ENCODE measurements at places on chromosomes 5 and 9.

DNA sequence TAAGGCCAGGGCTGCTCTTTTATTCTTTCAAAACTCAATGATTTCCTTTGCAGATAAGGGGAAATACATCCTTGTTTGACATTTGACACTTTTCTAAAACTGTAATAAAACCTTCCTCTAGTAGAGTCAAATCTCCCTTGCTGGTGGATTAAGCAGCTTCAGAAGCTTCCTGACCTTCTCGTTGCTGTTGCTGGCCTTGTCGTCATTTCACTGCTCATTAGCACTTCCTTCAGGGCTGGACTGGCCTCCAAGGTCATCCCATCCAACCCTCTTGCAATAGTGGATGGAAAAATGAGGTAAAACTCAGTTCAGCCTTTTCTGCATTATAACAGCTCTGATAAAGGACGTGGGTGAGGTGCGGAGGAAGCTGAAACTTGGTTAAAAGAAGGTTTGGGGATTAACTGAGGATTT, 1.1 kb upstream of the ADAMTSL1 start:
- no peak for DNase-seq

- no peak for DNase-seq
Measured at GRCh38 chr5:128408622-128409021, 129.4 kb downstream of the FBN2 start.

GRCh38 chr5:53276825-53277224, 167.3 kb upstream of the MOCS2 start:
- no peak for DNase-seq

- DNase-seq, result no peak
Measured at GRCh38 chr5:154945695-154946301, 4.9 kb downstream of the MRPL22 start.

DNA sequence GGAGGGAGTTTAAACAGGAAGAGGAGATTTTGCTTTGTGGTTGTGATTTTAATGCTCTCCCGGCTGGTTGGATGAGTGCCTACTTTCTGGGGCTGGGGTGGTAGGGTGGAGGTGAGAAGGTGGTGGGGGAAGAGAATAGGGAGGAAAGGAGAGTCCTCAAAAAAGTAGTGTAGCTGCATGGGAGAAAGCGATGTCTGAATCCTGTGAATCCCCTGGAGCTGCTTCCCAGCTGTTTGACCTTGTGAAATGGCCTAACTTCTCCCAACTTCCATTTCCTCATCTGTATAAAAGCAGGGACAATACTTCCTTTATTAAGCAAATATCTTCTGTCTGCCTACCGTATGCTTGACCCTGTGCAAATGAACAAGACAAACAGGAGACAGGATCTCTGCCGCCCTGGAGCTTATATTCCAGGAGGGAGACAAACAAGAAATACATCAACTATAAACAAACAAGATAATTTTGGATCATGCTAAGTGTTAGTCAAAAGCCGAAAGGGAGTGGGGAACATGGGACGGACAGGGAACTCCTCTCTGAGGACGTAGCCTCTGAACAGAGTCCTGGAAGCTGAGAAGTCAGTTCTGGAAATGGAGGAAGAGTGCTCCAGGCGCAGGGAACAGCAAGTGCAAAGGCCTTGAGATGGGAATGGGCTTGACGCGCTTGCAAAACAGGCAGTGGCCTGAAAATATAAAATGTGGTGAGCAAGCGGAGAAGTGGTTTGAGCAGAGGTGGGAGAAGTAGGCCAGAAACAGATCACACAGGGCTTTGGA, 103.5 kb downstream of the SPRY4 start:
- no peak for DNase-seq

- DNase-seq, result no peak
Measured at GRCh38 chr9:5580650-5581049, 48.3 kb upstream of the RIC1 start.

DNA sequence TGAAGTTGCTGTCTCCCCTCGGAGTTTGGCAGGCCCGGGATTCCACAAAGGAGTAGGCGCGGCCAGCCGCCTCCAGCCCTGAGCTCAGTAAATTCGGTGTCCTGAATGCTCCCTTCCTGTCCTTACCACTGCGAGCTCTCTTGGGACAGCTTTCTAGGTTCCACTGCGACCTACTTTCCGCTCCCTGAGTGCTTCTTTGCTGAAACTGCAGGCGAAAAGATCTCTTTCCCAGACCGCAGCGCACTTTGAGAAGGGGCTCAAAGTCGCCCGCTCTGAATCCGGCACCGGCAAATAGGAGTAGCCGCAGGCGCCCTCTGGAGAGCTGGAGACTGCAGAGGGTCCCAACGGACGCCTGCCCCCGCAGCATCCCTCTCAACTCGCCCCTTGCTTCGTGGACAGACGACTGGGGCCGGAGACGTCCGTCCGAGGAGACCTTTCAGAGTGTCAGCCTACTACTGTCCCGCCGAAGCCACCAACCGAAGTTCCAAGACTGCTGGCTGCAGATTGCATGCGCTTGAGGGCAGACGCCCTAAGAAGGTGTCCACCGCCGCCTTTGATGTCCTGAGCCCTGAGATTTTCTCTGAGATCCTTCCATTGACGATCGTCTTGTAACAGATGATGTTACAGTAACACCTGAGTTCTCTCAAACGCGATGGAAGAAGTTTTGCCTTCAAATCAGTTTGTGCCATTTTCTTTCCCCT, 96.0 kb downstream of the ANXA2R start:
- DNase-seq, result no peak

DNA sequence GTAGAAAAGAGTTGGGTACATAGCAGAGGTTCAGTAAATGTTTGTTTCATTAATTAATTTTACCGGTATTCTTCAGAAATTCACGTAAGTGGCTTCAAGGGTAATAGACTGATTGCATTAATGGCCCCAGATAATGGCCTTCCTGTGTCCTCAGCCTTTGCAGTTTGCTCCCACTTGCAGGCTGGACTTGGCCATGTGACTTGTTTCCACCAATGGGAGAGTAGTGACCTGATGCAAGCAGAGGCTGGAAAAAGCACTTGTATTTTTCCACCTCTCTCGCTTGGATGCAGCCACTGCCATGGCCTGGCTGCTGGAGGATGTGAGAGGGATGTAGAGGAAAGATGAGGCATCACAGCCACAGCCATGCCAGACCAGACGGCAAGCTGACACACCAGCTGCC, 480.9 kb downstream of the CDK5RAP2 start:
- DNase-seq, result no peak

DNA sequence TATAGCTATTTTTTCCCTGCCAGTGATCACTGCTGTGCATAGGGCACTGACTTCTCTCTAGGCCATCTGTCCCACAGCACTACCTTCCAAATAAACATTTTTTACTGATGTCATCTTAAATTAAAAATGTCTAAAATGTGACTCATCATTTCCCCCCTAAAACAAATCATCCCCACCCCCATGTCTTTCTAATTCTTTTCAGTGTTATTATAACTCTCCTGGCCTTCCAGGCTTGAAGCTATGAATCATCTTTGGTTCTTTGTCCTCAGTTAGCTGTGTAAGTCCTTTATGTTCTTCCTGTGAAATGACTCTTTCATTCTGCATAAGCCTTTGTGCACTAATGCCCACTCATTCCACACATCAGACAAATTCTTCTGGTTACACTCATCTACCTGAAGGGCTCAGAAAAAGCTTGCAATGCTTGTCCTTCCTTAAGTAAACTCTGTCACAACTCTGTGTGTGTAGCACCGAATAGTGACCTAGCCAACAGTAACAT, 78.1 kb downstream of the CFAP95 start:
- DNase-seq, result no peak

GRCh38 chr5:157476702-157477408, 16.8 kb downstream of the NIPAL4 start:
- DNase-seq, result no peak

GRCh38 chr9:125649315-125649714, 57.7 kb downstream of the MAPKAP1 start:
- peak; percentile 73 for DNase-seq

DNA sequence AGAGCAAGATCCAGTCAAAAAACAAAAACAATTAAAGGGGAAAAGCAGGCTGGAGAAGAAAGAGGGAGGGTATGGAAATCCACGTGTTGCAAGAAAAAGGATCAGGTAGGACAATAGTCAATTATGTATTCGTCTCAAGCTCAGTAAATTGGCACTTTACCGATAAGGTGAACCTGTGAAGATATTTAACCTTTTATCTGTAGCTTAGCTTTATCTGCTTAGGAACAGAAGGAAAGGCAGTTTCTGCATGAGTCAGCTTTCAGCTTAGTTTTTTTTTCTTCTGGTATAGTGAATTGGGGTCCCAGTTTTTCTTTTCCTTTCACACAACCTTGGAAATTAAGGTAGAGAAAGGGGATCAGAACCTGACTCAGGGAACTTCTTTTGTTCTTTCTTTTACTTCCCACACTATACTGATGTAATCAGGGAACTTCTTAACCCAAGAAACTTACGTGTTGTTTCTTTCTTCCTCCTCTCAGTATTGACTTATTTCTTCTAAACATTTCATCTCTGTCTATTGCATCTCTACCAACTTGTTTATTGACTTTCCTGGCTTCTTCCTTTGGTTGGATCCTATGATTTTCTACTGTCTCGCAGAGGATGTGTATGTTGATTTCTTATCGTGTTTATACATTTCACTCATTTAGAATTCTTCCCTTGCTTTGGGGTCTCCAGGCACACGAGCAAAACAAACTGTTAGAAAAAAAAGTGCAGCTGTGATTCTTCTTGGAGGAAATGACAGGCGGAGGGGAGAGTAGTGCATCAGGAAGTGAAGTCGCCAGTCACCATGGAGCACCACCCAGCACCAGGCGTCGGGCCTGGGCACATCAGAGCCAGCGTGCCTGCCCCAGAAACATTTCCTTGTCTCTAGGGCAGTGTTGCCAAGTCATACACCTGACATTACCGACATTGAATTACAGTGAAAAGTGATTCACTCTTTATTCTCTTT, 123.0 kb upstream of the LHFPL2 start:
- DNase-seq, result no peak

- DNase-seq, result no peak
Measured at GRCh38 chr5:21221616-21222015, 1233.6 kb upstream of the CDH18 start.

DNA sequence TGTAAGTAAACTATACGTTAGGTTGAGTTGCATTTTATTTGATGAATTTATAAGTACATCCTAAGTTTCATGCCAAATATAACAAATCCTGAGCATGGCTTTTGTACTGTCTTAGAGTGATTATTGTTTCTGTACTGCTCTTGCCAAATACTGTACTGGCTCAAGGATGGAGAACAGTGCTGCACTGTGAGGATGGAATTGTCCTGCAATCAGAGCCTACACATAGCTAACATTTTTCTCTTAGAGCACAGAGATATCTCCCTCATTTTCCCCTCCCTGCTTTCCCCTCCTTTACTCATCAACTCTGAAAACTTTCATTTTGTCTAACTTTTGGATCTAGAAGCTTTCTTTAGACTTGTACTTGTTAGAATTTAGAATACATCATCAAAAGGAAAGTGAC, 28.3 kb downstream of the LRRC70 start:
- DNase-seq, result no peak

DNA sequence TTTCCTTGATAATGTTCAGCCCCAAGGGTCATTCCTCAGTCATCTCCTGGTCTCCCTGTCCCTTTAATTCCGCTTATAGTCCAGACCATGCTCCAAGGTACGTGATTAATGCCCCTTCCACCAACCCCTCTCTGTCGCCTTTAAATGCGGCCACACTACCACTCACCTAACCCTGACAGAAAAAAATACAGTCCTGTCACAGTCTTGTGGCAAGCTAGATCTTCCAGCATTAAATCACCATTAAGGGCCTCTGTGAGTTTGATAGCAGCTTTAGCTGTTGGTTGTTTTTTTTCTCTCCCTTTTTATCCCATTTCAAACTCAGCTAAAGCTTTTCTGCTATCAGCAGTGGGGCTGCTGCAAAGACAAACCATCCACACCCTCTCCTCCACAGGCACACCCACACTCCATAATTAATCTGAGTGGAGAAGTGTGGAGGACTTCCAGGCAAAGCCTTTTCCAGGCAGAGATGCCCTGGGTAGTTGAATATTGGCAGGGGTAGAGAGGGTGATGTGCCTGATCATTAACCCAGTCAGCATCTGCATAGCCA, 522.7 kb upstream of the CLINT1 start:
- no peak for DNase-seq

DNA sequence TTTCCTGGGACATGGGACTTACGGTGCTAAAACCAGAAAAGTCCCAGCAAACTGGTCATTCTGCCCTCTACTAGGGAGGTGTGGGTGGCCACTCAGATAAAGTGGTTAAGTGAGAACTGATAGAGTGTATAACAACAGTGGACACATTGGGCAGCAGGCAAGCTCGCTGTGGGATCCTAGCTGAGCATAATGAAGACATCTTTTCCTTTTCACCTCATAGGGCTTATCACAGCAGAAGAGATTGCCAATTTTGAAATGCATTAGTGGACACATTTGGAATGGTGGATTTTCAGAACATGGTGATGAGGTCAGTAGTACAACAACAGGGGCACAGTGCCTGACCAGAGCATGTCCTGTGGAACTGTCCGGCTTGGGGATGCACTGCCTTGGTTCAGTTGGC, 477.1 kb upstream of the KIF2A start:
- DNase-seq, result no peak

- DNase-seq, result no peak
Measured at GRCh38 chr9:125854553-125855275, 107.5 kb downstream of the PBX3 start.

GRCh38 chr9:8850914-8851313, 1051.3 kb upstream of the DMAC1 start:
- DNase-seq, result no peak

GRCh38 chr9:81619353-81620001, 69.9 kb downstream of the TLE1 start:
- DNase-seq, result no peak

- no peak for DNase-seq
Measured at GRCh38 chr5:146718609-146719008, 159.9 kb downstream of the PPP2R2B start.

GRCh38 chr9:38371495-38371894, 21.0 kb upstream of the ALDH1B1 start:
- peak; percentile 31 for DNase-seq

DNA sequence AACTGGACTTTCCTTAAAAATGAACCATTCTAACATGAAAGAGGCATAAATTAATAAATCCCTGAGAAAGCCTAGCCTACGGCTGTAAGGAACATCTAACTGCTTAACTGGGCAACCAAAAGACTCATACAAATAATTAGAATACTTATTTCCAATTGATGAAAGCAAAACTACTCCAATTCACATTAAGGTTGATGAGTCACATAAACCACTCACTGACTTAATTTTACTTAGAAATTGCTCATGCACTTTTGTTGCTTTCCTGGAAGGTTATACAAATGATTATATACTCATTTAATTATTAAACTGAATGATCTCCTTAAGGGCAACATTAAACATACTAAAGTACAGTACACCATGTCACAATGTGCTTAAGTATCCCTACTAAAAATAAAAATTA, 101.9 kb downstream of the NFIB start:
- DNase-seq, result no peak

All from RWPE2 (cell line).